Neural crest cell (in vitro differentiated cells): ENCODE measurements at places on chromosomes 3 and 15. TPM values are rescaled to one million over a fixed set of nuclear protein-coding genes. Genes with fewer than 3 reads are reported as not detected.

The CXCR6 gene
- not detected in 2 replicates for total RNA-seq

- no peak for DNase-seq
Measured at GRCh38 chr15:99253381-99254090, 2.3 kb downstream of the LRRC28 start.

- no peak for DNase-seq
Measured at GRCh38 chr3:11542551-11542950, 101.2 kb downstream of the VGLL4 start.

DNA sequence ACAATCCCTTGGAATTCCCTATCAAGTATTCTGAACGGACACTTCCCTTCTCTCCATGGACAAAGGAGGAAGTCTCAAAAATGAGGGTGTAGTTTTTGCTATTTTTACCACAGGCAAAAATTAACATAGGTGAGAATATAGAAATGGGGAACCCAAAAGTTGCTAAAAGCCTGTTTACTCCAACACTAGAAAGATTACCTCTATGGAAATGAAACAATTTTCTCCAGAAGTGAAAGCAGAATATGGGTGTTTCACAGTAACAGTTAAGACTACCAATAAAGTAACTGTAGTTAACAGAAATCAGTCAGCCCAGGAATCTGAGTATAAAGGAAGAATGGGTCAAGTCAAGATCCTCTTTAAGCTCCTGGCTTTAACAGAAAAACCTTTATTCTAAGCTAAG lies 9.3 kb downstream of the TRA2B start:
- DNase-seq = no peak
